GM12864 (cell line): ENCODE measurements at places on chromosomes 2 and 18.
A peak's percentile ranks its signal among the peaks of the same experiment; 100 is the strongest.

DNA sequence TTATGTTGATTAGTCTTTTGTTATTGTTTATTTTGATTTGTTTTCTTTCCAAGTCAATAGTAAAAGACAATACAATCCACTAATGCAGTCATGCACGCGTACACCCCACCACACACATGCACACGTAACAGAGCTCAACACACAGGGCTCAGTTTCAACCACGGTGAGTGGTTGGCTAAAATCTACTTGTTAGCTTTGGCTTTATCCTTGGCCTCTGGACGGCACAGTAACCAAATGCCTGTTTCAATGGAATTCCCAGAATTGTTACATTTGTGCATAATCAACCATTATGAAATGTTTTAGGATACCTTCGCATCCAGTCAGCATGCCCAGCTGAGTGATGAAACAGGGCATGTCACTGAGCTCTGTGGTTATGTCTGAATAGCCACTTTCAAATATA lies 53.2 kb downstream of the NYAP2 start:
- DNase-seq = no peak

- no peak for DNase-seq
Measured at GRCh38 chr18:45340884-45341283, 274.4 kb upstream of the SLC14A2 start.

DNA sequence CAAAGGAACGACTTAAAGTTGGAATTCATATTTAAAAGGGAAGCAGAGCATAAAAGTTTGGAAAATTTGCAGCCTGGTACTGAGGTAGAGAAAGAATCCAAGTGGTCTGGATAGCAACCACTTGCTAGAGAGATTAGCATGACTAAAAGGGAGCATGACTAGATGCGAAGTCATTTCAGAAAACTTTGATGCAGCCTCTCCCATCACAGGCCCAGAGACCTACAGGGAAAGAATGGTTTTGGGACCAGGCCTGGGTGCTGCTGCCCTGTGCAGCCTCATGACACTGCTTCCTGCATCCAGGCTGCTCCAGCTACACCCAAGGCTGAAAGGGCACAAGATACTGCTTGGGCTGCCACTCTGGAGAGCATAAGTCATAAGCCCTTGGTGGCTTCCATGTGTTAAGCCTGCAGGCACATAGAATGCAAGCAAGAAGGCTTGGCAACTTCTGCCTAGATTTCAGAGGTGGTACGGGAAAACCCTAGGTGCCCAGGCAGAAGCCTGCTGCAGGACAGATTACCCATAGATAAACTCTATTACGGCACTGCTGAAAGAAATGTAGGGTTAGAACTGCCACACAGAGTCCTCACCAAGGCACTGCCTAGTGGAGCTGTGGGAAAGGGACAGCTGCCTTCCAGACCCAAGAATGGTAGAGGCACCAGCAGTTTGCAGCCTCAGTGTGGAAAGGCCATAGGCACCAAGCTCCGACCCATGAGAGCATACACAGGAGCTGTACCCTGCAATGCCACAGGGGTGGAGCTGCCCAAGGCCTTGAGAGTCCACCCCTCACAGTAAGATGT lies 12.6 kb upstream of the CHN1 start:
- no peak for DNase-seq

- DNase-seq = no peak
Measured at GRCh38 chr2:12083081-12083581, 336.7 kb downstream of the LPIN1 start.

DNA sequence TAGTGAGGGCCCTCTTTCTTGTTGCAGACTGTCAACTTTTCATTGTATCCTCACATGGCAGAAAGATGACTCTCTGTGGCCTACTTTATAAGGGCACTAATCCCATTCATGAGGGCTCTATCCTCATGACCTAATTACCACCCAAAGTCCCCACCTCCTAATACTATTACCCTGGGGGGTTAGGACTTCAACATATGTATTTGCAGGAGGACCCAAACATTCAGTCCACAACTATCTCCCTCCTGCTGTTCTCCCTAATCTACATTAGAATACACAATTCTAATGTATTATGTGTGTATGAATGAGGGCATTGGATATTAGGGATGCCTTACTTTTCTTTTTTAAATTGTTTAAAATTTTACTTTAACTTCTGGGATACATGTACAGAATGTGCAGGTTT lies 246.0 kb upstream of the TANK start:
- DNase-seq = no peak

DNA sequence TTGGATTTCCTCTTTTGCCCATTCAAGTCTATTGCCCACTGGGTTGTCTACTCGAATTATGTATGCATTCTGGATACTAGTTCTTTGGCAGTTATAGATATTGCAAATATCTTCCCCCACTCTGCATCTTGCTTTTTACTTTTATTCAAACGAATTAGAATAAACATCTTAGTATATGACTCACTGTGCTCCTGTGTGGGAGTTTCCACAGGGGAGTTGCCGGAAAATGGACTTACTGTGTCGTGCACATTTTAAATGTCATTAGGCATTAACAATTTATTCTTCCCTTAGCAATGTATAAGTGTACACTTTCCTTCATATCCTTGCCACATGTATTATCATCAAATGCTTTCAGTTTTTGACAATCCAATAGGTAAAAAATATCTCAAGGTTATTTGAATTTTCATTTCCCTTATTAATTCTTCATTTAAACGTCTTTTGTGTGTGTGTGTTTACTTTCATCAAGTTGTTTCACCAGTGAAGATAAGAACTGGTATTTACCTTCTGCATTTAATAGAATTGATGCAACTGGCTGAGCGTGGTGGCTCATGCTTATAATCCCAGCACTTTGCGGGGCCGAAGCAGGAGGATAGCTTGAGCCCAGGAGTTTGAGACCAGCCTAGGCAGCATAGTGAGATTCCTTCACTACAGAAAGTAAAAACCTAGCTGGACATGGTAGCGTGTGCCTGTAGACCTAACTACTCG lies 4.6 kb upstream of the UGT1A5 start:
- no peak for DNase-seq

- DNase-seq = peak; percentile 57
Measured at GRCh38 chr2:38037757-38038621, 38.0 kb downstream of the CYP1B1 start.

GRCh38 chr18:63031375-63031774 lies 288.2 kb downstream of the BCL2 start:
- no peak for DNase-seq

DNA sequence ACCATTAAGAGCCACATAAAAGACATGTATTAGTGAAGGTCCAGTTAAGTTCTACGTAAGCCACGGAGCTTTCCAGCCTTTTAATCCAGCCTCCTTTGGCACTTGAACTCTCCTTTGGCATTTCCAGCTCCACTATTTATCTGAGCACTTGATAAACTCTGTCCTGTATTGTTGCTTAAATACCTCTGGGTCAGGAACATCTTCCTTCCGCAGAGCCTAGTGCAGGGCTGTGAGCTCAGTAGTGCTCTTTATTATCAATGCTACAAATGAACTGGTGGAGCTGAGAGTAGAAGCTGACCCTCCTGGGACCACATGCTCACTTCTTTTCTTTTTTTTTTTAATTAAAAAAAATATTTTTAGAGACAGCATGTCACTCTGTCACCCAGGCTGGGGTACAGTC lies 4.9 kb downstream of the STPG4 start:
- no peak for DNase-seq

GRCh38 chr2:219279916-219280516 lies 850 bp downstream of the DNAJB2 start:
- no peak for DNase-seq

- no peak for DNase-seq
Measured at GRCh38 chr2:10844097-10844496, 31.5 kb upstream of the PDIA6 start.

GRCh38 chr2:63735263-63735662 lies 106.4 kb upstream of the UGP2 start:
- no peak for DNase-seq

DNA sequence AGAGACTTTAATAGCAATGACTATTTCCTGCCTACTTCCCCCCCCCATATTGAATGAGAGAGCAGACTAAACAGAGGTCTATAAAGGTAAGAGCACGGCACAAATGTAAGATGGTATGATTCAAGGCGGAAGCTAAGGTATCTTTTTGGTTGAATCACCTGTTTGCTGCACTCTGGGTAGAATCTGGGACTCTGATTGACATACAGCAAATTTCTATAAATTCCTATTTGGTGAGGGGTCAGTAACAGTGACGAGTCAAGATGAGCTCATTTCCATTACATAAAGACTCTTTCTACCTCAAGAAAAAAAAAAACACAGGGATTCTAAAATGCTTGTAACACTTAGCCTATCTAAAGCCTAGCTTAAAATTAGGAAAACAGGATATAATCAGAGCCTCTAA lies 297.3 kb downstream of the TNS1 start:
- no peak for DNase-seq

DNA sequence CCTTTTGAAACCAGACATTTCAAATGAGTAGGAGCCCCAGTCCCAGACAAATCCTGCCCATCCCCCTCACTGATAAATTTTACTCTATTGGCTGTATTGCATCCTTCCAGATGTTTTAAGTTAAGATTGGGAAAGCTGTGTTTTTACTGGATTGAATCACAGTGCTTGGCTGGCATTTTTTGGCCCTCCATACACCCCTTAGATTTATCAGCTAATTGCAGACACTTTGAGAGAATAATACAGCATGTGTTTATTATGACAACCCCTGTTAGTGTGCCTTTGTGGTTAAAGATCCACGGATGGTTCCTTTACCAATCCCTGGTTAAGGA lies 74.9 kb downstream of the ANTXR1 start:
- DNase-seq = no peak

GRCh38 chr18:12231986-12232385 lies 22.2 kb upstream of the CIDEA start:
- DNase-seq = no peak

DNA sequence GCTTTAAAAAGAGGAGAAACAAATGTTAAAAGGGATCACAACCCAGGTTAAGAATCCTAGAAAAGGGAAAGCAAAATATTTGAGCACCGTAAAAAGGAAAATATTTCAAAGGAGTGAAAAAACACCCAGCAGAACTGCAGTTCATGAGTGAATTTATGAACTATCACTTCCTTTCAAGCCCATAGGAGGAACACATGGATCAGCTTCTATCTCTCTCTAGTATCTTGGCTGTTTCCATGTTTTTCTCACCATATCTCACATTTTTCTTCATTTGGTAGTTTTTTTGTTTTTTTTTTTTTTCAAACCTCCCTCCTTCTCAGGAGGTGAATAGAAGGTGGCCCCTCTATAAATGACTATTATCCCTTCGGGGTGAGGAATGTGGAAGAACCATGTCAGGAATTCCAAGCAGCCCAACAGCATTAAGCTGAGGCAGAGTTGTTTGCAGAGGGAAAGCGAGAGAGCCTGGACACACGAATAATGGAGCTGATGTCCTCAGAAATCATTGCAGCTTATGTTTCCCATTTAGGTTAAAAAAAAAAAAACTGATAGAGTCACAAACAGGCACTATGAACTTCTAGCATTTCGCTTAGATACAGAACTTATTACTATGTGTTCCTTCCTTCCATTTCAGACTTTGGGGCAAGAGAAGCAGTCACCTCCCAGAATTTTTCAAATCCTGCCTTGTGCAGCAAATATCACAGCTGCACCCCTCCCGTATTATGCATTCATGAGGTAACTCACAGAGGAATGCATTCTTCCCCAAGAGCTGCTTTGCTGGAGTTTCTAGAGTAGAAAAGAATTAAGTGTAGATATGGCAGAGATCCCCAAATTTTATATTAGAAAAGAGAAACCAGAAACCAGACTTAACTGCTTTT lies 315.6 kb downstream of the IRS1 start:
- DNase-seq = no peak

GRCh38 chr2:46386763-46387162 lies 89.6 kb downstream of the EPAS1 start:
- DNase-seq = no peak

DNA sequence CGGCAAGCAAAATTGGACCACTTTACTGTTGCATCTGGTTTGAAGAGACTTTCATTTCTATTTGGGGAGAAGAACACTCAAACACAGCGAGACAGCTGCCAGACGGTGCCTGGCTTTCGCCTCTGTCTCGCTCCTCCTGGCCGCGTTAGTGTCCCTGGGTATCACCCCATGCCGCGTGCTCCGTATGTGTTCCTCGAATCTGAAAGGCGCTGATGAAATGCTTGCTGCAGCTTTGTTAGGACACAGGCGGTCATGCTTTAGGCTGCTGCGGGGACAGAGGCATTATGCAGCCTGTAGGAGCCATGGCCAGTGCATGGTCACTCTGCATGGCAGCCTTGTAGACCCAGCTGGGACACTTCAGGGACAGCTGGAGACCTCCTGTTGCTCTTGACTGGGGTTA lies 53.9 kb downstream of the LDLRAD4 start:
- DNase-seq = no peak
